Stimulated activated CD8-positive, alpha-beta memory T cell treated with anti-CD3 and anti-CD28 coated beads, Interleukin-4, amount 100 ng/mL, for 48 hours (primary cell): ENCODE measurements at places on chromosomes 1 and 21.

DNA sequence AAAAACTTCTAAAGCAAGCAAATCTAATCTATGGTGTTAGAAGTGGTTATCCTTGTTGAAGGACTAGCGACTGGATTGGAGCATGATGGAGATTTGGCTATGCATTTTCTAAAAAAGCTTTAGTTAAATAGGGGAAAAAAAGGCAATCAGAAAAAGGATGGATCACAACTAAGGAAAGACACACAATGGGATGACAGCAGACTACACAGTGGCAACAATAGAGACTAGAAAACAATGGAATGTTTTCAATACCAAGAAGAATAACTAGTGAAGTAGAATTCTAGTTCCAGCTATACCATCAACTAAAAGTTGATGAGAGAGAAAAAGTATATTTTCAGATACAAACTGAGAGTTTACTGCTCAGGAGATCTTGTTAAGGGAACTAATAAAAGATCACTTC is 605.8 kb downstream of the PTPRU start:
- no peak for DNase-seq

GRCh38 chr1:24955161-24955560 is 25.1 kb upstream of the RUNX3 start:
- DNase-seq: peak; percentile 79

DNA sequence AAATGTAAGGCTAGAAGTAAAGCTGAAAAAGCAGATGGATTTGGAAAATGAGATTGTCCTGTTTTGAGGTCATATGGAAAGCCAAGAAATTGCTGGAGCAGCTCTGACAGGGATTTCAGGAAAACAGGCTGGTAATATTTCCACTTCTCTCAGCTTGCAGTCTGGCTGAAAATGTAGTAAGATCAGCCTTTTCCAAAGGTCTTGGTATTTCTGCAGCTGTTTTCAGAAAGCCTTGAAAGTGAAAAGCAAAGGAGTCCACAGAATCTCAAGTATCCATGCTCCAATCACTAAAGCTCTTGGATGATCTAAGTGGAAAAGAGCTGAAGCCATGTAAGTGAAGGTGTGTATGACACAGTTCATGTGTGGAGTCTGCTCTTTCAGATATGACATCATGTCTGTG is 41.6 kb upstream of the APOBEC4 start:
- no peak for DNase-seq

DNA sequence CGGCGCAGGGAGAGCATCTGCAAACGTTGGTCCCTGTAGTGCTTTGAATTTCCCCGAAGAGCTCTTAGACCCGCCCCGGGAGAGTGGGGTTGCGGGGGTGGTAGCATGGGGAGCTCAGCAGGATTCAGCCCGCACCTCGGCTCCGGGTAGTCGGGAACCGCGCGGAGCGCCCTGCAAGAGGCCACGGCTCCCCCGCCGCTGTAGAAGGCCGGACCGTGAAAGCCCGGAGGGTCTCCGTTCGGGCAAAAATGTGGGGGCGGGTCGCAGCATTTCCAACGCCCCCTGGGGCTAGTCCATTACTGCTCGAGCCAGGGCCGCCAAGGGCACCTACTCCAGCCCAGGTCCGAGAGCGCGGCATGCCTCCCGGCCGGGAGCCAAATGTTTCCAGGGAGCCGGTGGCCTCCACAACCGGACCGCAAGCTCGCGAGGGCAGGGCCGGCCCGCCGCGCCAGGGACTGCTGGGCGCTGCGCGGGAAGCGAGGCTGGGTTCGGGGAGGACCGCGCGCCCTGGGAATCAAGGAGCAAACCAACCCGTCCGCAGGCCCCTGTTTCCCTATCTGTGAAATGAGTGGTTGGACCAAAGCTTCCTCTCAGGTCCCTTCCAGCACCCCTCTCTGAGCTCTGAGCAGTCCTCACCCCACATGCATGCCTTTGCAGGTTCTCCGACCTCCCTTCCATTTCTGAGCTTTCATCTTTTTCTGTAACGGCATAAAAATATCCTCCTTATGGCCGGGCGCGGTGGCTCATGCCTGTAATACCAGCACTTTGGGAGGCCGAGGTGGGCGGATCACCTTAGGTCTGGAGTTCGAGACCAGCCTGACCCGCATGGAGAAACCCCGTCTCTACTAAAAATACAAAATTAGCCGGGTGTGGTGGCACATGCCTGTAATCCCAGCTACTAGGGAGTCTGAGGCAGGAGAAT is 775 bp upstream of the TMEM63A start:
- DNase-seq: peak; percentile 63
